ENCODE measurements at places on chromosomes 3 and 15. TPM values are rescaled to one million over a fixed set of nuclear protein-coding genes. Genes with fewer than 3 reads are reported as not detected.

Gene GABRA5
- polyA plus RNA-seq, result not detected

Gene ERICH6
- polyA plus RNA-seq, result 0.60 TPM

Gene C3orf85
- polyA plus RNA-seq, result not detected

Gene PSTPIP1
- 34.0 TPM for polyA plus RNA-seq

Gene BTD
- 17.4 TPM for polyA plus RNA-seq

Gene HMCES
- polyA plus RNA-seq, result 83.9 TPM

Gene TRNT1
- 18.0 TPM for polyA plus RNA-seq

Gene SORD
- polyA plus RNA-seq, result 5.7 TPM

Gene TRIM42
- not detected for polyA plus RNA-seq

Gene CCR1
- polyA plus RNA-seq, result 0.11 TPM

DNA sequence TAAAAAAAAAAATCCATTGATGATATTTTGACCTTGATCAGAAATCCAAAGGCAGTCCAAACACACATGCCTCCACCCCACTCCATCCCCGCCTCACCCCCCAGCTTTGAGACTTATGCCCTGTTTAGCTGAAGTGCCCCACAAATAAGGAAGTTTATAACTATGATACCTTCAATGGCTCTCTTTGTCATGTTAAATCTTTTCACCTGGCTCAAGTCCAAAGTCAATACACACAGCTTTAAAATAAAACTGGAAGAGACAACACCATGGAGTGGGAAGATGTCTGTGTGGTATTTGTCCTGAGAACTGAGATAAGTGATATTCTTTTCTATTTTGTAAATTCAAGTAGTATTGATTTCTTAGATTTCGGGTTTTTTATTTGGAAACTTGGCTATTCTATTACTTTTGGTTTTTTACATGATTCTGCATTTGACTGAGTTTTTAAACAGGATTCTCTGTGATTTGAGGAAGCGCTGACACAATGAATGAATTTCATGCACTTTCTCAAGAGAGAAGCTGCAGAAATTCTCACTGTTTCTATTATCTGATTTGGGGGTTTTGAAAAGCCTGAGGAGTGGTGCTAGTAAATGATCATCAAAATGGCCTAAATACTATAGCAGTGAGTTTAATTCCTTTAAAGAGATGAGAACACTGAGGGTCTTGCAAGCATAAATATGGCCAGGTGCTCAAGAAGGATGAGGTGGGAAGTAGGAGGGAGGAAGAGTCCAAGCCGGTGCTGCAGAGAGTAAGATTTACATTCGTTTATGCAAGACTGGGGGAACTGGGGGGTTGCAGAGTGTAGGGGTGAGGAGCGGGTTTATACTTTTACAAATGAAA, 5.2 kb downstream of the FOXB1 start:
- no peak for DNase-seq

- DNase-seq, result no peak
Observed at GRCh38 chr3:64954995-64955636, 267.3 kb upstream of the ADAMTS9 start.

DNA sequence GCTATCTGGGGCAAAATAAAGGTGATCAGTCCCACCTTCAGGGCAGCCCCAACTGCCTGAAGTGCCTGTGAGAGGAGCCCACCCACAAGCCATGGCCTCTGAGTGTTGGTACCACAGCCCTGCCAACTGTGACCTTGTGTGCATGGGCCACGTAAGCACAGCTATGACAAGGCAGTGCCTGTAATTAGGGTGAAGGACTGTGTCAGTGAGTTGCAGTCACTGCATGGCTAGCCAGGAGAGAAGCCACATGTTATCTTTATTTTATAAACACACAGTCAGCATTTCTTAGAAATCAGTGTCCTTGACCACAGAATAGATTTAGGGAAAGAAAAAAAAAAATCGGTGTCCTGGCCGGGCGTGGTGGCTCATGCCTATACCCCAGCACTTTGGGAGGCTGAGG, 24.8 kb downstream of the EXOSC7 start:
- no peak for DNase-seq

DNA sequence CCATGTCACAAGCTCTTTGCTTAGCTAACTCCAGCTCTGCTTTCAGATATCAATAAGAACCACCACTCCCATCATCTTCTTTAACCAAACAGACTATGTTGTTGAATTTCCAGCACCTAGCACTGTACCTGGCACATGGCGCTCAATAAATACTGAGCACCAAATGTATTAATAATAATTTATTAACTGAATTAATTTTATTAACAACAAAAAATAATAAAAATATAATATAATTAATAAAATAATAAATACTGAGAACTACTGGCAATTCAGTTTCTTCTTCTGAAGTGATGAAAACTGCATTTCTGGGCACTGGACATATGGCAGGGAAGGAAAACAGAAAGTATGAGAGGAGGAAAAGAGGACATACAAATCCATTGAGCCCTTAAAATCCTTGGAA, 263.9 kb downstream of the ZMAT3 start:
- DNase-seq, result no peak

DNA sequence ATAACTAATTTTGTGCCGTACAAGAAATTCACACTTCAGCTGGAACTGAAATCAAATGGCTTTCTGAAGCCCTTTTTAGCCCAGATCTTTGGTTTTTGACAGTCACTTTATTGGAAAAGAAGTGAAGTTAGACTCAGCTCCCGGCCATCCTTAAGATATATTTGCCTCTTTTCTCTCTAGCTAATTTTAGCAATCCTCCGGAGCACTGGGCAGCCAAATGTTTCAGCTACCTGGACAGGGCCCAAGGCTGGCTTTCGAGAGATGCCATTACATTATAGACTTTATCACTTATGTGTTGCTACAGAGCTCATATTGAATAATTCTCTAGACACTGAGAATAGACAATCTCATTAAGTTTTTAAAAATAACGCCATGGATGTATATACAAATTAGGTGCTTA, 28.5 kb upstream of the RPL39L start:
- DNase-seq, result no peak

GRCh38 chr15:78104119-78104479, 11.7 kb downstream of the SH2D7 start:
- DNase-seq, result no peak

- no peak for DNase-seq
Observed at GRCh38 chr3:44252332-44252959, 10.8 kb downstream of the TOPAZ1 start.

DNA sequence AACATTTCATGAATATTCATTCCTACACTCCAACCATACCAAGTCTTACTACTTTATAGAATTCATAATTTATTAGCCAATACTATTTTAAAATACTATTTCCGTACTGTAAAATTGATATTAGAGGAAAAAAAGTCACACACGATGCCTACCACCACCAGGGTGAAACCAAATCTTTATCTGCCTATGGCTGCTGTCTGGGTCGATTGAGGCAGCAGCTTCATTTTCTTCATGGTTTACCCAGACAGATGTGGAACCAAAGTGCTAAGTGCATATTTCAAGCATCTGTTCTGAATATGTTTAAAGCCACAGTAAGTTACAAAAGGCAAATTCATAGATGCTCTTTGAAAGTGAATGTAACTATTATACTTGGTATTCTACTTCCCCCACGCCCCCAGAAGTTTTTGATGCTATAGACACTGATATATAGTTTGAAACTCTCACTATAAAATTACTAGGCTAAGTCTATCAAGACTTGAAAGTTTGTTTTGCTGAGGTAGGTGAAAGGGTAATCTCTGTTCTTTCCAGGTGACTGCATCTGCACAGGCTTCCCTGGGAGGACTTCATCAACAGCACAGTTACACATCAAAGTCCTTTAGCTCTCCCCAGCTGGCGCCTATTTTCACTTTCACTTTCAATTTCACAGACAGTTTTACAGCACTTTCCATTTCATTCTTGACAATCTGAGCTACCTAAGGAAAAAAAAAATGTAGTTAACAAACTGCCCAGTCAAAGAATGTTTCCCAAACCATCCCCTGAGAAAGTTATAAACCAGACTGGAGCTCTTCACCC, 113.9 kb downstream of the POLQ start:
- peak; percentile 15 for DNase-seq

GRCh38 chr3:127459891-127460290, 130.6 kb downstream of the TPRA1 start:
- DNase-seq, result no peak

GRCh38 chr3:73121669-73122331, 60.3 kb downstream of the EBLN2 start:
- no peak for DNase-seq

- no peak for DNase-seq
Observed at GRCh38 chr15:99909592-99910295, 176.5 kb upstream of the LYSMD4 start.

DNA sequence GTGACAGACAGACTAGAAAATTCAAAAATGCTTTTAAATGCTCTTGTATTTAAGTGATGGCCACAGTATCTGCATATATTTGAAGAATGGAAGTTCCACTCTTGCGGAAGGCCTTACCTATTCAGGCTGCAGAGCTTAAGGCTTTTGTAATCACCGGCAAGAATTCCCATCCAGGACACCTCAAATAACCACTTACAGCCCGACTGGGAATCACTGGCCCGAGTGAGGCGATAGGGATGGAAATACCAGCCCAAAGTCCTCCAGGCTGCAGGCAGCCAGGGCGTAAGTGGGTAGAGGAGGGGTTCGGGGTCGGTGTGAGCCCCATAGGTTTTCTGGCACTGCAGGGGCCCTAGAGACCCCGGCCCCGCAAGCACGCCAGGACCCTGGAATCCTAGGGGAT, 9.5 kb downstream of the CMTM7 start:
- DNase-seq, result no peak

GRCh38 chr15:68712886-68713285, 107.8 kb downstream of the ANP32A start:
- no peak for DNase-seq

DNA sequence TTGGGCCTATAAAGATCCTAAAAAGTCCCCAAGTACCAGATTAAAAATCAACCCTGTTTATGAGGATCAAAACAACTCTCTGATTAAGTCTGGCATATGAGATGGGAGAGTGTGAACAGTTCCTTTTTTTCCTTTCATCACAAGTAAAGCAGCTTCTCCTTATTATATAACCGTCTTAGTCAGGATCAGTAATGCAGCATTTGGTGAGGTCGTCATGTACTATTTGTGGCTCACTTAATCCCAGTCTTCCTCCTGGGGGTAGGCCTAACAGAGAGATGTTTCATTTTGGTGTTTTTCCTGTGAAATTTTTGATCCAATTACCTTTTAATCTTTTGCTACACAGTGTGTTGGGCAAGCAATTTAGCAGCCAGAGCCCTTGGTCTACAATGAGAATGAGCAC, 333.1 kb upstream of the KCNMB2 start:
- DNase-seq, result no peak

DNA sequence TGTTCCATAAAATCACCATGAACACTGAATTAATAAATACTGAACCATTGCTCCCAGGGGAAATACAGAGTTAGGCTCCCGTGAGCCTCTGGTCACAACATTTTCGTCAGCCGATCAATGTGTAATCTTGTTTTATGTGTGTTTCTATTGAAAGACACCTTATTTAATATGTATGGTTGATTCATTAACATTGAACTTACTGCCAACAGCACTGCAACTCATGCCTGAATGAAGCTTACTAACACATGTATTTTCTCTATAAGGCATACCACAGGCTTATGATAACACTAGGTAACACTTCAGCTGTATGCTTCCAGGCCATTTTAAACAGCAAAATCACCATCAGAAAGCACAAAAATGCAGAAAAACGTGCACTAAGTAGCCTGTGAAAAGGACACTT, 9.1 kb upstream of the REC114 start:
- DNase-seq, result no peak

GRCh38 chr3:65828706-65829105, 210.0 kb downstream of the MAGI1 start:
- DNase-seq, result no peak

DNA sequence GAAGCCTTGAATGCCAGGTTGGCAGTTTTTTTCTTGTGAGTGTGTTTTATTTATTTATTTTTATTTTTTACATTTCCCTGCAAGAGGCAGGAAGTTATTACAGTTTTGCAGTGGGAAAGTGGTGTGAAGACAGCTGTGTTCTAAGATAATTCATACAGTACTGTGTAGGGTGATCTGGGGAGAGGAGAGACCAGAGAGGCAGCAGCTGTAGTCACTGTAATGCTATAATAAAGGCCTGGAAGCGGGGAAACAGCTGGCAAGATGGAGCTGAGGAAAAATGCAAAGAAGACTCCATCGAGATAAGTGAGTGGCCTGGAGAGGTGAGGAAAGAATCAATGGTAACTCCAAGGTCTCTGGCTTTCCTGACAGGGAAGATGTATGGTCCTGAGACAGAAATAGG, 23.1 kb downstream of the CNTN3 start:
- DNase-seq, result no peak

DNA sequence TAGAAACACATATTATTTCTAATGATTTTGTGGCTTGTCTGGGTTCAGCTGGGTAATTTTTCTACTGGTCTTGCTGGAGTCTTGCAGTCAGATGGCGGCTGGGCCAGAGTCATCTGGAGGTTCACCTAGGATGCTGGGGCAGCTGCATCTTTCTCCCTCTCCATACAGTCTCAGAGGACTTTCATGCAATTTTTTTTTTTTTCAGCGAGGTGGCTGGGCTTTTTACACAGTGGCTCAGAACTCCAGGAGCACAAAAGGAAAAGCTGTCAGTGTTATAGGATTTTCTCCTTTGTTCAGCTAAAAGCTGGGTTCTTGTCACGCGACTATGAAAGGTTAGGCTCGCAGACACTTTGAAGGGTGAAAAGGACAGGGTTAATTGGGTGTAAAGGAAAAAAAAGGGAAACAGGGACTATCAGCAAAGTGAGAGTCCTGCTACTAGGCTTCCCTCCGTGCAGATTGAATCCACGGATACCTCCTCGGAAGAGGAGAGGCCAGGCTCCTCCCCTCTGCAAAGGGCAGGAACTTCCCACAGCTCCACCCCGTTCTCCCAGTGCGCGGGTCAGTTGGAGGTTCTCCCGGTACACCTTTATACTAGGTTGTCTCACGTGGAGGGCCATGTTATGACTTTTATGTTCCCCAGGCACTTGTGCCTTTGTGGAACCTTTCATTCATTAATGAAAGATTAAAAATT, 44.3 kb downstream of the ADGRG7 start:
- no peak for DNase-seq

DNA sequence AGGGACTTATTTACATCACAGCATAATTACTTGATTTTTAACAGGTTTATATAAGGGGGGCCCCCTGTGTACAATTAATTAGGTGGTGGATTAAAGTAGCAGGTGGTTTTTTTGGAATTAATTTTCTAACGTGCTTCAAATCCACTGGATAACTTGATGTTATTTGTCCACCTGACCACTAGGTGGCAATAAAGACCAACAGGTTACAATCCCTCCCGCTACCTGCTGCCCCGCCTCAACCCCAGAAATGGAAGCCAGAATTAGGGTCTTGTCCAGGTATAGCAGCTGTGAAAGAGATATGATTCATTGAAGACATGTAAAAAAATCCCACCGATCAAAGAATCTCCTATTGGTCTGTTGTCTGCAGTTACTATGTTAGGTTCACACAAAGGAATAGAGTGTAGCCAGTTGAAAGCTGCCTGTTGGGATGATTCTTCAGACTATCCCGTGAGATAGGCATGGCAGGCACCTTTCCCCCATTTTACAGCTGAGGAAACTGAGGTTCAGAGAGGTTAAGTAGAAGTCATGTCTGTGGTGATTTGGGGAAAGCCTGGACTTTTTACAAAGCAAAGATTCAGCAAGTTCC, 44.0 kb downstream of the MFSD1 start:
- peak; percentile 62 for DNase-seq

- DNase-seq, result no peak
Observed at GRCh38 chr15:68442041-68442440, 10.1 kb upstream of the ITGA11 start.

- no peak for DNase-seq
Observed at GRCh38 chr3:148903941-148904340, 38.8 kb downstream of the CPA3 start.

- DNase-seq, result no peak
Observed at GRCh38 chr3:138186221-138186620, 880 bp upstream of the ARMC8 start.
